Adipocyte (in vitro differentiated cells): ENCODE measurements at places on chromosomes 1 and 21.

DNA sequence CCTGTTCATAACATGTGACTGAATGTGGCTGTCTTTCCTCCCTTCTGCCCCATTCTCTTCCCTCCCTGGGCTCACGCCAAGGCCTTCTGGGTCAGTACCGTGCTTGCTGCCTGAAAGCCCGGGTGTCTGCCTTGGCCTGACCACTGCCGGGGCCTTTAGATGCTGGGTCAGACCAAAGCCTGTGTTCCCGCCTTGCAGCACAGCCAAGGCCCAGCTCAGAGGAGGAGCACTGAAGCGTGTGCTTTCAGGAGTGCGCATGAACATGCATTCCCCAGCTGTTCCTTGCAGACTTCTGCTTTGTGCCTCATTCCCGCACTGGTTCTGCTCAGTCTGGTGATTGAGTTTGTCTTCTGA, 27.0 kb upstream of the SARS1 start:
- DNase-seq, result no peak

DNA sequence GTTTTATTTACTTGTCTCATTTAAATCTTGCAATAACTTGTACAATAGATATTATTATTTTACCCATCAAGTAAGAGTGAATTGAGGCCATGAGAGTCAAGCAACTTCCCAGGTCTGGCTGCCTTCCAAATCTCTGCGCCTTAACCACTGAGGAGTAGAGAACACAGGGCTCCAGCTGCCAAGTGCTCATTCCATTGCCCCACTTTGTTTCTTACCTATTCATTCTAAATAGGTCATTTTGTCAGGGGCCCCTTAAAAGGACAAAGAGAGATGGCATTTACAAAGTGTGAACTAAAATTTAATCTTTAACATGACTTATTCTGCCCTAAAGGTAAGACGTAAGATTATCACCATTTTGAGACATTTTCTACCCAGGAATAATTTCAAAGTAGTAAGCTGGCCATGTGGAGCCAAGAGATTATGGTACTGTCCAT, 3.5 kb downstream of the PPP1R15B start:
- DNase-seq, result peak; percentile 87

DNA sequence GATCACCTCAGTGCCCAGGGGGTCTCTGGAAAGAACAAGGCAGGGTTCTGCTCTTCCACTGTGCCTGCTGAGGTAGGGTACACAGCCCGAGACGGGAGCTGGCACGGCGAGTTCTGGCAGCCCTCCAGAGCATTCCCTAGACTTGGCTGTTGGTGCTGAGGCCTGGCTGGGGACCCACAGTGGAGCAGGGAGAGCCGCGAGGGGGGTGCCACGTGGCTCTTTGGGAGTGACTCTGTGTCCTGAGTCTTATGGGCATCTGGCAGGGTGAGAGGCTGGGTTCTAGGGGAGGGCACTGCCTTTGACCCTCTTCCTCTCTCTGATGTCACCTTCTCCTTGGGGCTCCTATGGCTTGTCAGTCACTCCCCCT, 336.4 kb downstream of the CAMTA1 start:
- DNase-seq, result no peak

DNA sequence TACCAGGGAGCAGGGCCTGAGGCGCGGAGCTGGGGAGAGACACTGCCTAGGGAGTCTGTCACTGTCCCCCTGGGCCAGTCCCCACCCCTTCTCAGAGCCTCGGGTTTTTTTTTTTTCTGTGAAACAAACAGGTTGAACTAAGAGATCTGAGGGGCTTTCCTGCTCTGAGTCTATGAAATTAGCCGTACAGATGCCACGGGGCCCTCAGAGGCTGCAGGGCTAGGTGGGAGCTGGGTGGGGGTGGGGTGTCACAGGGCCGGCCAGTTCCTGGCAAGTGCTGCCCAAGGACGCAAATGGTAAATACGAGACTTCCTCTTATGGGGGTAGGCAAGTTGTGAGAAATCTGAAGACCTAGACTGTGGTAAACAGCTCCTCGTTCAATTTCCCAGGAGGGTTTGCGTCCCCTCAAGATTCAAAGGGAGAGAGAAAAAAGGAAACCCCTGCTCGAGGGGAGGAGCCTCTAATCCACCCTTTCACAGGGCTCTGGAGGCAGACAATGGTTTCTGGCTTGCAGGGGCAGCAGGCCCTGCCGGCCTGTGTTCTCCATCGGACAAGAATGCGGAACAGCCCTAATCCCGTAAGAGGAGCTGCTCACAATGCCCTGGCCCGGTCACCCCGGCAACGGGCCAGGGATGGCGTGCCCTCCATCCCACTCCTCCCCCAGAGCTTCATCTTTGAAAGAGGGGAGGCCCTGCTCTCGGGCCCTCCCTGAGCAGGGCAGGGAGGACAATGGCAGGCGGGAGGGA, 7.8 kb downstream of the NUAK2 start:
- DNase-seq, result peak; percentile 81

GRCh38 chr1:40806240-40806639, 22.7 kb downstream of the KCNQ4 start:
- DNase-seq, result no peak

- no peak for DNase-seq
Observed at GRCh38 chr1:110216844-110217444, 6.8 kb downstream of the KCNC4 start.
